ENCODE measurements at places on chromosomes 5 and 9.

DNA sequence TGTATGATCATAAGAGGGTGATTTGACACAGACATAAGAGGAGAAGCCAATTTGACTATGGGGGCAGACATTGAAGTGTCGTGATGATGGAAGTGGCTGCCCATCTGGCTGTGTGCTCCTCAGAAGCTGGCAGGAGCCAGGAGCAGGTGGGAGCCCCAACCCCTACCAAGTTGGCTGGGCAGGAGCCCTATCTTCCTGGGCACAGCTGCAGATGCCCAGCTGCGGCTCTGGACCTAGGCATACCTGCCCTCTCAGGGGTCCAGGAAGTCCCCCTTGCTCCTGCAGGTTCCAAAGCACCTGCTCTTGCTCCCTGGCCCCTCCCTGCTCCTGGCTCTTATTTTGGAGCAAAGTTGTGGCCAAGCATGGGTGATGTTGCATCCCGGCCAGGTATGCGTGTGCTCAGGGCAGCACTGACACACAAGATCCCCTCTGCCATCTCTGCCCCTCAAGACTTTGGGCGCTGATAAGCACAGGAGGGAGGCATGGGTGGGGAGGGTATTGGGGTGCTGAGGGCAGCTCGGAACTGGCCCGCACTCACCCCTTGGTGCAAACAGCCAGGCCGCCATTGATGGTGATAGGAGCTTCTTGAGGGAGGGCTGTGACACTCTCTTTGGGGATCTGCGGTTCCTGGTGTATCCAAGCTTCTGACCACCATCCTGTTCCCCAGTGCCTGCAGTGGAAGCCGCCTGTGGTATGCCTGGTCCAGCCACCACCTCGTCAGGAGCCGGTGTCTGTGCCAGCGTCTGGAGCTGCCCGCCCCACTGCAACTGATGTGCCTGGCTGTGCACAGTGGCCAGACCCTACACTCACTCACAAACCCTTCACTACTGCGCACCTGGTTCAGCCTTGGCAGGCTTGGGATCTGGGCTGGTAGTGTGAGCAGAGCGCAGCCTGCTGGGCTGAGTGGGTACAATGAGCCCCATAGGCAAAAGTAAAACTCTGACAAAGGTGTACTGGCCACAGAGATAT is 230.9 kb downstream of the CDH9 start:
- no peak for DNase-seq

GRCh38 chr9:69149321-69149807 is 24.7 kb upstream of the TJP2 start:
- no peak for DNase-seq

DNA sequence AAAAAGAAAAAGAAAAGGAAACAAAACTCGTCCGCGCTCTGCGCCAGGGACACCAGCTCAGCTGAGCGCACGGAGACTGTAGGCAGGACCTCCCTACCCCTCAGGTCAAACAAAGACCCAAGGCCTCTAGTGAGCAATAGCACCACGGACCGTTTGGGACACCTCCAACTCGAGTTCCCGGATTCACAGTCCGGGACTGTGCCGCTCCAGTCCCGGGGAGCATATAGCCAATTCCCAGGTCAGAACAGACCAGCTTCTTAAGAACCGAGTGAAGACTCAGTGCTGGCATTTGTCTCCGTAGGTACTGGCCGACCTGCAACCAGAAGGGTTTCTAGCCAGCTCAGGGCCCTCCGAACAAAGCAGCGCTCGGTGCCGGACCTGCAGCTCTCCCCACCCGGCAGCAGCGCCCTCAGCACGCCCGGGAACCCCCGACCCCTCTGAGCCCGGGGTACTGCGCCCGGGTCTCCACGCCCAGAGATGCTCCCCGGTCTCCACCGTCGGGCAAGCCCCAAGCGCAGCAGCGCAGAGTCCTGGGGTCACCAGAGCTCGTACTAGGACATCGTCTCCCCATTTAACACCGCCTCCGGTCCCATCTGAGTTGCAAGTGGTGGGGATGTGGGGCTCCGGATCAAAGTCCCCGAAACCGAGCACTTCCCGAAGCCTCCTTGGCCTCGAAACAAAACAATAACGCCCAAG is 591 bp downstream of the ABCA1 start:
- peak; percentile 48 for DNase-seq

GRCh38 chr9:135677641-135678168 is 14.6 kb downstream of the LCN9 start:
- no peak for DNase-seq
